CD4-positive, alpha-beta memory T cell (primary cell): ENCODE measurements at places on chromosomes 2 and 18.

DNA sequence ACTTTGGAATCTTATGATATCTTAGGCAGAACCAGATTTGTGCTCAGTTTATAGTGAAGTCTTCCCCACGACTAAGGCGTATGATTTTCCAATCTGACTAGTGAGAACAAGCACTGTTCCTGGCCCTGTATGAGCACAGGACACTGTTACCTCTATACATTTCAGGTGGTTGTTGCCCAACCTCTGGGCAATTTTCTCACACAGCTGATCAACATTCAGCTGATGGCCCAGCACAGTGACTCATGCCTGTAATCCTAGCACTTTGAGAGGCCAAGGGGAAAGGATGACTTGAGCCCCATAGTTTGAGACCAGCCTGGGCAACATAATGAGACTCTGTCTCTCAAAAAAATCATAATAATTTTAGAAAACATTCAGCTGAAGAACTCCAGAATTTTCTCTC lies 119.5 kb downstream of the ASXL3 start:
- DNase-seq, result no peak

DNA sequence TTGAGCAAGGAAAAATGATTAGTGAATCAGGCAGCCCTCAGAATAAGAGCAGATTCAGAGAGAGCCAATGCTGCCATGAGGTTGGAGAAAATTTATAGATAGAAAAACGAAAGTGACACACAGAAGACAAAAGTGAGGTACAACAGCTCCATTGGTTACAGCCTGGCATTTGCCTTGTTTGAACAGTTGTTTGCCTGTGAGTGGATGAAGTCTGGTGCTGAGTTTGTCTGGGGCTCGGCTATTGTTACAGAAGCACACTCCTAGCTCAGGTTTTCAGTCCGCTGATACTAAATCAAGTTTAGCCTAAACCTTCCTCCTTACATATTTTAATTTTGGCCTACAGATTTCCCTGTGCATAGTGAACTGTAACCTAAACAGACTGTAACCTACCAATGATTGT lies 387.8 kb upstream of the RAB12 start:
- no peak for DNase-seq

DNA sequence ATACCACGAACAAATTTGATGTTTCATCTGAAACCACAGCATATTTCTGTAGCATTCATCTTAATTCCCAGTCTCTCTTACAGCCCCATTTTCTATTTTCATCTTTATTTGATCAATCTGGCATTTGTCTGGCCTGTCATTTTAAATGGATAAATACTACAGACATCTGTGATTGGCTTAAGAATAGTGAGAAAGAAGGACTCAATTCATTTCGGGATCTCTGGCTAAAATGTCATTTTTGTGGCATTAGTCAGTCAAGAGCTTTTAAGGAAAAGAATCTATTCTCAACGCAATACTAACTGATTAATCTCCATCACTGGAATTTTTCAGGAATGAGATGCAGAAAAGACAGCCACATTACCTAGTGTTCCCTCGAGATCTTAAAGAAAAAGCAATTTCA lies 585.9 kb downstream of the IRS1 start:
- DNase-seq, result no peak

- no peak for DNase-seq
These were observed 36.1 kb downstream of the PSTPIP2 start for GRCh38 chr18:46035696-46036680.

- DNase-seq, result no peak
These were observed 4.2 kb downstream of the UXS1 start for GRCh38 chr2:106189764-106190468.
